AG20443 (cell line): ENCODE measurements at places on chromosomes 5 and 9.

- DNase-seq = peak; percentile 66
Observed at GRCh38 chr5:143837306-143837848, 25.4 kb downstream of the HMHB1 start.

GRCh38 chr5:151414536-151414935 is 32.9 kb upstream of the SLC36A1 start:
- DNase-seq = no peak

GRCh38 chr5:164059471-164059870 is 554.1 kb downstream of the MAT2B start:
- DNase-seq = no peak

- DNase-seq = peak; percentile 41
Observed at GRCh38 chr9:77954013-77954665, 77.5 kb downstream of the GNAQ start.

DNA sequence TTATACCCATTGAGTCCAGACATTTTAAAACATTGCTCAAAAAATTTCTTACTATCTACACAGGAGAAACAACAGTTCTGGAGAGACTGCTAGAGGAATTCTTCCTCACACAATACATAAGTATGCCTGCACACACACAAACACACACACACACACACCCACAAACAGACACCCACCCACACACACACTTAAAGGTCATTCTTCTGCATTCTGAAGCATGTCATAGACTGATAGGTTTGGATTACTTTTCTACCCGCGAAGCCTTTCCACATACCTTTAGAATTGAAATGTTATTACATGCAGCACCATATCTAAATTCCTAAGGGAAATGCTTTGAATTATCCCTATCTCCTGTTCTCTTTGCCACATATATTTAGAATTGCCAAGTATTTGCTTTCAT is 80.2 kb downstream of the FAM174A start:
- no peak for DNase-seq

GRCh38 chr5:176995122-176995490 is 11.5 kb downstream of the UIMC1 start:
- no peak for DNase-seq

DNA sequence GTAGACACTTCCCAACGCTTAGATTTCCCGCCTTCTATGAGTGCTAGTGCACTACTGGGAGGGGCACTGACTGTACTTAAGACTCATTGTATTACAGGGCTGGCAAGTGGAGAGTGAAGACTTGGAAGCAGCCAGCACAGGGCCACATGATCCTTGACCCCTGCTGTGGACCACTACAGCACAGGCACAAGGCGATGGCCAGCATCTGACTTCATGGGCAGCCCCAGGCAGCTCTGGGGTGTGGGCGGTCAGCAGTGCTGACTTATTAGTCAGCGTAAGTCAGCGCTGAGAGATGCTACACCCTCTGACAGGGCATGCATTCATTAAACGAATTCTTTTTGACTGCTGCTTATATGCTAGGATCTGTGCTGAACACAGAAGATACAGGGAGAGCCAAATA is 9.3 kb downstream of the SLC46A2 start:
- peak; percentile 71 for DNase-seq

DNA sequence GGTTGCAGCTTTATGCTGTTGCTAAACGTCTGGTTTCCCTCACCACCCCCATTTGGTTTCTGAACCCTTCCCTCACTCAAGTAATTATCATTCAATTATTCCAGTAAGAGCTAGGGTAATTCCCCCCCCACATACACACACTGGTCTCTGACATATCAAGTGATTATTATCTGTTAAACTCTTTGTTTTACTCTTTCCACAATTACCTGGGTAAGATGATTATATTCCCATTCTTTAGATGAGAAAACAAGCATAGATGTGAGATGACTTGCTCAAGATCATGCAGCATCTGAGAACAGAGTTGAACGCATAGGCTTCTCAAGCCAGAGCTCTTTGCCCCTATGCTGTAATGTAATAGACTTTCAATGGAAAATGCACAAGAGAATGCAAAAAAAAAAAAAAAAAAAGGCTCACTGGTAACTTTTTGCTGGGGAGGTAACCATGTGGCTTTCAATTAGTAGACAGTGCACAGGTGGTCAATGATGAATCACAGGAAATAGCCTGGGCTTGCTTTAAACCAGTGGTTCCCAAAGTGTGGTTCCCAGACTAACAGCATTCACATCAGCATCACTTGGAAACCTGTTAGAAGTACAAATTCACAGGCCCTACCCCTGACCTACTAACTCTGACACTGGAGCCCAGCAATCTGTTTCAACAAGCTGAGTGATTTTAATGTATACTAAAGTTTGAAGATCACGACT is 87.6 kb downstream of the PIK3R1 start:
- no peak for DNase-seq

DNA sequence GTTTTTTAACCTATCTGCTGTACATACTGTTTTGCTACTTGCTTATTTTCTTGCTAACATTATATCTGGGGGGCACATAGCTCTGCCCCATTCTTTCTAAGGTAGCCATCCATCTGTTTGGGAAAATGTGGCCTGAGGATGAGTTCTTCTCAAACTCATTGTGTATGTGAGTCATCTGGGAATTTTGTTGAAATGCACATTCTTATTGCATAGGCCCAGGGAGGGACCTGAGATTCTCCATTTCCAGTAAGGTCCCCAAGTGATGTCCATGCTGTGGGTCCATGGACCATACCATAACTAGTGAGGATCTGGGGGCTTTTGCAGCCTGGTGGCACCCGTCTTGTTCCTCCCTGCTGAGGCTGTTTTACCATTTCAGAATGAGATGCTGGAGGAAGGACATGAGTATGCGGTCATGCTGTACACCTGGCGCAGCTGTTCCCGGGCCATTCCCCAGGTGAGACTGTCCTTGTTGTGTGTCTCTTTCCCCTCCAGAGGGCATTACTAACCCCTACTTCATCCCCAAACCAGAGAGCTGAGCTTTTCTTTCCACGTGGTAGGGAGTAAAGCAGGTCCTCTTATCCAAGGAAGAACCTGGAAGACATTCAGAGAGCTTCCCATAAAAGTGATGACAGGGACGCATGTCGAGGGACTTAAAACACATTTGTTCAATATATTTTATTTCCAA is 28.6 kb downstream of the CYFIP2 start:
- DNase-seq = no peak

DNA sequence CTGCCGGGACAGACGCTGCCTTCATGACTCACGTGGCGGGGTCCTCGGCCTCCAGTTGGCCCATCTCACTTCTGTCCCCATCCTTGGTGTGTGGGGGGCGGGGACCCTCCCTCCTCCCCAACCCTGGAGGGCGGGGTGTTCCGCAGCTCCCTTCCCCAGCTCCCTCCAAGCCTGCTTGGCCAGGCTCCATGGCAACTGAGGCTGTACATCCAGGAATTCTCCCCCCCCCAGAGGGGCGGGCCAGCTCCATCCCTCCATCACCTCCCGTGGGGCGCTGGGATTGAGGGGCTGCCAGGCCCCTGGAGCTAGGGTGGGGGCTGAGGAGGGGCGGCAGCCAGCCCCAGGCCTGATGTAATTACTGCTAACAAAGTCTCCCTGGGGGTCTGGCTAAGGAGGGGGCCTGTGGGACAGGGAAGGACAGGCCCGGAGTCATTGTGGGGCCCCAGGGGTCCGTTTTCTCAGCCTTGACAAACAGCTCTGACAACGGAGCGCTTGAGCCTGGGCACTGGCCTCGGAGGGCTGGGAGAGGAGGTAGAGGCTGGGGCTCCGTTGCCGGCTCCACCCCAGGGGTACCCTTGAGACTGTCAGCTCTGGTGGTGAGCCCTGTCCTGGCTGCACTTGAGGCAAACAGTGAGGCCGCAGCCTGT is 8.0 kb downstream of the DIPK1B start:
- no peak for DNase-seq

GRCh38 chr5:177459819-177460628 is 13.4 kb downstream of the DBN1 start:
- DNase-seq = no peak

DNA sequence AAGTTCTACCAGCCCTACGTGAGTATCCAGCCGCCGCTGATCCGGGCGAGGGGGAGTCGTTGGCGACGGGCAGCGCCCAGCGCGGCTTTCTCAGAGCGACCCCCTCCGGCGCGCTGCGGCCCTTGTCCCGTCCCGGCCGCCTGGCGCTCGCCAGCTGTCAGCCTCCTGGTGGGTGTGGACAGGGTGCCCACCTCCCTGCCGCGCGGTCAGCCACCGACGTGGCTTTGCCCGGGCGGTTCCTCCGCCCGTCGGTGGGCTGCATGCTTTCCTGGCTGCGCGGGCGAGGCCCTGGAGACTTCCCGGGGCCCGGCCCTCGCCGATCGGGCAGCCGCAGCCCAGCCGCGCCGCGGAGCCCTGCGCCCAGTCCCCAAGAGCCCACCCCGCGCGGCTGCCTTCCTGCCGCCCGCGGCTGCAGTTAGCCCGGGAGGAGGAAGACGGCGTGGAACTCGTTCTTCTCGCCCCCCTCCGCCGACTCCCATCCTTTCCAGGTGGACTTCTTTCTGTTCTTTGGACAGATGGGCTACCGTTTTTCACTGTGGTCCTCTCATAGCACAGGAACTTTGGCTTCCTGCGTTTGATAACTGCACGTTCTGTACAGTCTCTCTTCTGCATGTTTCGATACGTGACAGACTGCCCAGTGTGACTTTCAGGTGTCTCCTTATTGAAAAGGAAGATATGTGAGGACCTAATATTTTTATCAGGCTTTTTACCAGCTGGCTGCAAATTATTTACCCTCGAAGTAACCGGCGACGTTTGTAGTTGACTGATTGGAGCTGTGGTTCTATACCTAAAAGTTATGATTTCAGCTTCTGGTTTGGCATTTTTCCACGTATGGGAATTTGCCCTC is 577 bp downstream of the AP3S1 start:
- peak; percentile 75 for DNase-seq

DNA sequence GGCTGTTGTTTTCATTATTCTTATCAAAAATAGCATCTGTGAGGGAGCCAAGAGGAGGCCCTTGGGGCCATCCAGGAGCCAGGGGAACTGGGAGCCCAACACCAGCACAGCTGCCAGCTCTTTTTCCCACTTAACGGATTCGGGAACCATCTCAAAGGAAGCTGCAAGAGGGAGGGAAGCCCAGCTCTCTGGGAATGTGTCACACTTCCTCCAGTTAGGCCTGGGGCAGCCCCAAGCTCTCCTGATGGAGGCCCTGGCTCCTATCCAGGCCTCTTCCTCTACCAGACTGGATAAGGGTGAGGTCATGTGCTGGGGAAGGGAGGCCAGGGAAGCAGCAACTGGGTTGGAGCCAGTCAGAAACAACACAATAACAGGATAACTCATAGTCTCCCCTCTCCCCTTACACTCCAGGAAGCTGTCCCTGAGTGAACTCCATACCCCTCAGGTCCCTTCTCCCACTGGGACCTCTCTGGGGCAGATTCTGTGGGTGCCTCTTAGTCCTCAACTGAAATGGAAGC is 12.7 kb downstream of the CSF2 start:
- DNase-seq = peak; percentile 91

DNA sequence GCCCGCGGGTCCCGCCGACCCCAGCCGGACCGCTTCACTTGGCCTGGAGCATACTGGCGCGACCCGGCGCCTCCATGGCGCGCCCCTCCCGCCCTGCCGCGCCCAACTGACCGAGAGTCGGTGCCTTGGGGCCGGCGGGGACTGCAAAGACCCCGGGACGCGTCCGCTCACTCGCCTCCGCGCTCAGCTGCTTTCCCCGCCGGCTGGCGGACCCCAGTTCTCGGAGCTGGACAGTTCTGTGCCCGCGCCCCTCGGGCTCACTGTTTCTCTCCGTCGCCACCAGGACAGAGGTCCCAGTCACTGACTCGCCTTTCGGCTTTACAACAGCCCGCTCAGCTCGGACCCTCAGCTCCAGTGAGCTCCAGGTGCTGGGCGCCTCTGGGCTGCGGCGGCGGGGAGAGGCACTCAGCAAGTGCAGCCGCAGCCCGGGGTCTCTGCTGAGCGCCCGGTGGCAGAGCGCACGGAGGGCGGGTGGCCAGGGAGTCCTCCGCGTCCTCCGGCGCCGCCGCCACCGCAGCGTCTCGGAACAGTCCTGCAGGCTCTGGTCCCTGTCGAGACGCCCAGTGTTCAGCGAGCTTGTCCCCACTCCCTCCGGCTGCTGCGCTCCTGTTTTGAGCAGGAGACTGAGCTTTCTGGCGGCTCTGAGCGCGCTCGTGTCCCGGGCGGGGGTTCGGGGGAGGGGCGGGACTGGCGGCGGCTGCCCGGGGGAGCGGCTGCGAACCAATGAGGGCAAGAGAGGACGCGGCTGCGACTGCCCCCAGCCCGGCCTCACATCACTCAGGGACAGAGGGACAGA is at the start of gene SMIM32:
TSS of gene SMIM32 (minus strand) at position 637 of the 796 bp plus-strand sequence. CDS start 638 bp downstream, outside the sequence.
- DNase-seq = peak; percentile 56

DNA sequence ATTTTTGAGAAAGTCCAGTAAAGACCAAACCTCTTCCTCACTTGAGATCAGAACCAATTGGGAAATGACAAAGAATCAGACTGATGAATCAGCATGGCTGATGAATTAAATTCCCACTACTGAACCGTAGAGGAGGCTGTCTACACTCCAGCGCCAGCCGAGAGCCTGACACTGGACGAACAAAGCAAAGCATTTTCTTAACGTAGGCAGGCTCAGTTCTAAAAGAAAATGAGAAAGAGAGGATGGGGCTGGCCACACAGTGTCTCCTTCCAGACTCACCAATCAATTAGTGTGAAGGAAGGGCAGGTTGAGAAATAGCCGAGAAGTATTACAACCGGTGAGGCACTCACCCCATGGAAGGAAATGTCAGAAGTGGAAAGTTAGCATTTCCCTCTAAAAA is 49.4 kb downstream of the ITGA1 start:
- no peak for DNase-seq

- DNase-seq = no peak
Observed at GRCh38 chr5:151255621-151256286, 2.8 kb downstream of the GM2A start.

GRCh38 chr9:129888293-129889121 is 53.2 kb downstream of the USP20 start:
- DNase-seq = no peak

DNA sequence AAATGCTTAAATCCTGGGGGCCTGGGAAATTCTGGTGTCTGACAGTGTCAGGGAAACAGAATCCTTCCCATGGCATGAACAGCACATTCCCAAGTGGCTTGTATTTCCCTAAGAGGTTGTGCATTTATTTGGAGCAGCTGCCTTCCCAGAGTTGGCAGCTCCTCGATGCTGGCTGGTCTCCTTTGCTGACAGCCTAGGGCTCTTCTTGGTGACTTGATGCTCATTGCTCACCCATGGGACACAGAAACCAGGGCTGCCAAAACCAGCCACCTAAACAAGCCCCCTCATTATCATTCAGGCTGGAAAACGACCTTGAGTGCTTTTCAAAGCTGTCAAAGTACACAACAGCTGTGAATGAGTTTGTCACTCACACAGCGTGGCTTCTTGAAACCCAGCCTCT is 24.2 kb downstream of the ENHO start:
- DNase-seq = no peak

DNA sequence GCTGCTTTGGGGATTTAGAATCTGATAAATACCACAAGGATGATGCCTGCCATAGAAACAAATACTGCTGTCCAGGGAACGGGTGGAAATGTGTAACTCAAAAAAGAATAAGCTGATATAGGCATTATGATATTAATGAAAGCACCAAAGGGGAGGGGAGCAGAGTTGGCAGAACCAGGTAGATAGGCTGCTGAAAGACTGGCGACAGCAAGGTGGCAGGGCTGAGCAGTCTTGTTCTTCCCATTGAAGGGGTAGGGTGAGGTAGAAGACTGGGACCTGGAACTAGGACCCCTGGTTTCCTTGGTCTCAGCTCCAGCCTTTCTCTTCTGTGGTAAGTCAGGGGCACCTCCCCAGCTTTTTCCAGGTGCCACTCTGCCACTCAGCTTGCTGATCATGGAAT is 31.4 kb upstream of the TMOD1 start:
- DNase-seq = no peak
